ENCODE measurements at places on chromosomes 7 and 10. TPM values are rescaled to one million over a fixed set of nuclear protein-coding genes. Genes with fewer than 3 reads are reported as not detected.

DNA sequence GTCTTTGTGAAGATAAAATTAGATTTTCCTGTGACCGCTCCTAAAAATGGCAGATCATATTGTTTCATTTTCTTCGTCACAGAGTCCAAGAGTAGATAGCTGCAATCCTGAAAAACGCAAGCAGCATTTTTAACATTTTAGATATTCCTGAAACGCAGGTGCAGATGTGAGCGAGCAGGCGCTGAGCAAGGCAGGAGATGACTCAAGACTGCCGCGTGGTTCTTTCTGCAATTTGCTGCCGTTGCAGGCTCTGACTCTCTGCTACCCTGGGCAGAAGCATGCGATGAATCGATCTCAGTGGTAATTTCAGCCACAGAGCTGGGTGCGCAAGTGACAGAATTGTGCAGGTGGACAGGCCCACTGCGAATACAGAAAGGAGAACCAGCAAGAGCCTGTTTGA, 331.9 kb downstream of the ACTR3B start:
- no peak for DNase-seq

The FXYD4 gene
- 1.5 TPM for polyA plus RNA-seq

DNA sequence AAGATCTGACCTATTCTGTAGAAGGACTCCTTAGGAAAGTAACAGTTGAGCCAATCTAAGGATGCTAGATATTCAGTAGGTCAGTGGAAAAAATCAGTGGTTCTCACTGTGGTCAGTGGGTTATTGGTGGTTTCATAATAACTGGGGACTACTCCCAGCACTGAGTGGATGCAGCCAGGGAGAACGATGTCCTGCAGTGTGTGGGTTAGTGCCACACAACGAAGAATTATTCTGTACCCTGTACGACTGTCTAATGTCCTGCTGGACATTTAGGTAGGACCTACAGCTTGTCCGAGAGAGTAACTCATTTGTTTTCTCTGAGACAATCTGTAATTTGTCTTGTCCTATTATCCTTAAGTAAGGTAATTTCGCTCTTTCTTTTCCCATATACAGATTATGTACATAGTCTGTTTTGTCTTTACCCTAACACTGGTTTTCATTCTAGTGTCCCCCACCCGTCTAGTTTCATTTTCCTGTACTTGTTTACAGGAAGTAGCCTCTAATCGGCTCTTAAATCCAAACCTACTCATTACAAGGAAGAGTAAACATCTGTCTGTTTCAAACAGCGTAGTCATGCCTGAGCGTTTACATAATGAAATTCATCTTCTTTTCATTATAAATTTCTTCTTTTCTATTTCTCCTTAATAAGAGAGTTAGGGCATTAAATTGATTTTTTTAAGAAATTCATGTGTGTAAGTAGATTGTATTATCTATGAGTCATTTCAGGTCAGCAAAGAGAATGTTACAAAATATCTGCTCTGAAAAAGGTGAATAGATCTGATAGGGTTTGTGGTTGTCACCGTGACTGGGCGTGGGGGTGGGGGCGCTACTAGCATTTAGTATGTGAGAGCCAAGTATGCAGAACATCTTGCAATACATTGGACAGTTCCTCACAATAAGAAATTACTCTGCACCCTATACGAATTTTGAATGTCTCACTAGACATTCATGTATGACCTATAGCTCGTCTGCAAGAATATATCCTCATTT, 8.3 kb upstream of the ZC3HAV1L start:
- DNase-seq = no peak

The METTL2B gene
- 27.1 TPM for polyA plus RNA-seq

DNA sequence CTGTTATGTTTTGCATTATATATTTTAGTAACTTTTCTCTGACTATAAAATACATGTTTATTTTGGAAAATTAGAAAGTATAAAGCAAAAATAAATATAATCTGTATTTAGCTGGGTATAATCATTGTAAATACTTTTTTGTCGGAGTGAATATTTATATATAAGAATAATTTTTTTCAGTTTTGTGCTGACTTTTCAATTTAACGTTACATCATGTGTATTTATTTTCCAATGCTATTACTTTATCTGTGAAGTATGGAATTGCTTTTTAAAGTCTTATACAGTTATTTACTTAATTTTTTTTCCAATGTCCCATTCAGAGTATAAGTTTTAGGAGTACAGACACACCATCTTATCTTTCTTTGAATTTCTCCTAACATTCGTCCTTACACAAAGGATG, 15.2 kb downstream of the AP3M1 start:
- no peak for DNase-seq

- DNase-seq = peak; percentile 71
Measured at GRCh38 chr7:140541513-140542227, 62.4 kb upstream of the MKRN1 start.

DNA sequence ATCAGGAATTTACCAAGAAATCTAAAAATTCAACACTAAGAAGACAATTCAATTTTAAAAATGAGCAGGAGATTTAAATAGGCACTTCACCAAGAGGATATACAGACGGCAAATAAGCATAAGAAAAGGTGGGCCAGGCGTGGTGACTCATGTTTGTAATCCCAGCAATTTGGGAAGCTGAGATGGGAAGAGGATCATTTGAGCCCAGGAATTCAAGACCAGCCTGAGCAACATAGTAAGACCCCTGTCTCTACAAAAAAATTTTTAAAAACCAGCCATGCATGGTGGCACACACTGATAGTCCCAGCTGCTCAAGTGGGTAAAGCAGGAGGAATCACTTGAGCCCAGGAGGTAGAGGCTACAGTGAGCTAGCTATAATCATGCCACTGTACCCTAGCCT, 3.5 kb upstream of the AKR1D1 start:
- DNase-seq = no peak

- no peak for DNase-seq
Measured at GRCh38 chr7:40530292-40530691, 395.5 kb downstream of the SUGCT start.

Measured in left renal pelvis (tissue), 4 donors.